Motor neuron (in vitro differentiated cells): ENCODE measurements at places on chromosomes 5 and 9. TPM values are rescaled to one million over a fixed set of nuclear protein-coding genes. Genes with fewer than 3 reads are reported as not detected.

DCANP1 gene
- total RNA-seq = 0.09 TPM in 1 of 2 replicates, not detected in the other

ANKRD34B gene
- 0.16 and 0.27 TPM in 2 replicates for total RNA-seq

STARD4 gene
- total RNA-seq = 17.4 and 19.0 TPM in 2 replicates

TNIP1 gene
- 13.3 and 13.7 TPM in 2 replicates for total RNA-seq

PLAA gene
- total RNA-seq = 34.0 and 38.7 TPM in 2 replicates

FOXD4L6 gene
- total RNA-seq = not detected in 2 replicates

RAI14 gene
- total RNA-seq = 21.5 and 21.8 TPM in 2 replicates

PAIP1 gene
- total RNA-seq = 89.0 and 96.1 TPM in 2 replicates

NUTM2F gene
- total RNA-seq = not detected in 2 replicates

BNC2 gene
- 2.2 and 2.4 TPM in 2 replicates for total RNA-seq

PRELID1 gene
- 82.2 and 93.0 TPM in 2 replicates for total RNA-seq

SLC4A9 gene
- not detected in 2 replicates for total RNA-seq

FOXD4L5 gene
- 0.32 and 0.36 TPM in 2 replicates for total RNA-seq

PCDHB8 gene
- total RNA-seq = 0.28 and 0.68 TPM in 2 replicates

ECPAS gene
- total RNA-seq = 71.5 and 75.8 TPM in 2 replicates

NUDT2 gene
- total RNA-seq = 26.1 and 29.7 TPM in 2 replicates

ARL14EPL gene
- 0.26 TPM in 1 of 2 replicates, not detected in the other for total RNA-seq

TMEM174 gene
- total RNA-seq = not detected in 2 replicates

UBE2QL1 gene
- 27.9 and 29.3 TPM in 2 replicates for total RNA-seq

TAF1L gene
- total RNA-seq = 0.07 TPM in 1 of 2 replicates, not detected in the other

EQTN gene
- total RNA-seq = not detected in 2 replicates

SH3PXD2B gene
- 15.7 and 18.0 TPM in 2 replicates for total RNA-seq

RAD17 gene
- 31.2 TPM in 2 replicates for total RNA-seq

CHSY3 gene
- total RNA-seq = 6.4 and 6.8 TPM in 2 replicates

TNFAIP8 gene
- 1.3 TPM in 2 replicates for total RNA-seq

SLC6A7 gene
- 0.64 and 0.77 TPM in 2 replicates for total RNA-seq

MRPL36 gene
- 43.3 and 43.7 TPM in 2 replicates for total RNA-seq

CCDC152 gene
- total RNA-seq = 0.75 and 0.81 TPM in 2 replicates

ZNF354C gene
- total RNA-seq = 9.7 and 10.0 TPM in 2 replicates

PCAT7 gene
- total RNA-seq = 0.58 TPM in 1 of 2 replicates, not detected in the other

BAAT gene
- total RNA-seq = 0.33 and 0.44 TPM in 2 replicates

RAB3C gene
- 92.3 and 96.0 TPM in 2 replicates for total RNA-seq

PKD2L2 gene
- 0.43 and 0.63 TPM in 2 replicates for total RNA-seq

MATR3 gene
- total RNA-seq = 348 and 351 TPM in 2 replicates

MPDZ gene
- total RNA-seq = 33.8 and 35.1 TPM in 2 replicates

SLIT3 gene
- total RNA-seq = 11.7 and 17.3 TPM in 2 replicates

GOLM1 gene
- total RNA-seq = 341 and 389 TPM in 2 replicates

FSD1L gene
- total RNA-seq = 31.8 and 35.3 TPM in 2 replicates

SOX30 gene
- 0.13 and 0.62 TPM in 2 replicates for total RNA-seq
